CD4-positive, alpha-beta T cell treated with Interleukin-17A for 1 hour (primary cell): ENCODE measurements at places on chromosomes 6 and 20.
A peak's percentile ranks its signal among the peaks of the same experiment; 100 is the strongest.

DNA sequence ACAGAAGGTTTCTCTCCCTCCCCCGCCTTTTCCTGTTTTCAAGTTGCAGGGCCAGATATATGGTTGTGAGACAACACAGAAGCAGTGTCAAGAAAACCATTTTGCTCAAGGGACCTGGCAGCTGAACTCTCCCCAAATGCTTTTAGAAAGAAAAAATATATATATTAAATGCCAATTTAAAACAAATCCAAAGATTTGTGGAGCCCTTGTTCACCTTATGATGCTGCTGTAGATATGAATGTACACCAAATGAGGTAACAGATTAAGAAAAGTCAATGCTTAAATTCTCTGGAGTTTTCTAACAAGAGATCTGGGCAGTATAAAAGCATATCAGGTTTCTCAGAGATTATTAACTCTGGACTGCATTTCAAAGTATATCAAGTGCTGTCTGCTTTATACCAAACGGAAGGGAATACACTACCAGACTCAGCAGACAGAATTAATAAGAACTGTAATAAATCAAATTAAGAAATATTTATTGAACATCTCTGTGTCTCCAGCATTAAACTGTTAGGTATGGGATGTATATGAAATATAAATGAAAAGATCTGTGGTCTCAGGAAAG is 357.5 kb downstream of the HDGFL1 start:
- DNase-seq = no peak

GRCh38 chr6:5518936-5519491 is 257.7 kb downstream of the FARS2 start:
- DNase-seq = peak; percentile 43

- DNase-seq = peak; percentile 85
Observed at GRCh38 chr6:111843347-111844147, 29.7 kb downstream of the FYN start.

GRCh38 chr6:114897536-114897935 is 554.7 kb upstream of the HS3ST5 start:
- no peak for DNase-seq

- DNase-seq = no peak
Observed at GRCh38 chr6:107869871-107870270, 45.8 kb upstream of the SCML4 start.

GRCh38 chr20:4155953-4156352 is 140.6 kb upstream of the RNF24 start:
- DNase-seq = no peak

DNA sequence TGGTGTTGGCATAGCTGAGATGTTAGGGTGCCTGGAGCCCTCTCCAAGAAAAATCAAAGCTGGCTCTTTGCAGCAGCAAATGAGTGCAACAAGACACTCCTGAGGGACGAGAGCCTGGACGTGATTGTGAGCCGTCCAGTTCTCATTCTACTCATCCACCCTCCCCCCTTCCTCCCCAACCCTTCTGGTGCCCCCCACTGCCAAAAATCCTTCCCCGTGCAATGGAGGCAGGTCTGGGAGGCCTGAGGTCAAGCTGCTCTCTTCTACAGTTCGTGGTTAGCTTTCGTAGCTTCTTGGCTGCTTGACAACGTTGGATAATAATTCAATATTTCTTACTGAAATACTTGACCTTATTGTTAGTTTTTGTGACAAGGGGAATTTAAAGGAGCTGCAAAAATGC is 185.3 kb upstream of the SUPT3H start:
- DNase-seq = no peak

DNA sequence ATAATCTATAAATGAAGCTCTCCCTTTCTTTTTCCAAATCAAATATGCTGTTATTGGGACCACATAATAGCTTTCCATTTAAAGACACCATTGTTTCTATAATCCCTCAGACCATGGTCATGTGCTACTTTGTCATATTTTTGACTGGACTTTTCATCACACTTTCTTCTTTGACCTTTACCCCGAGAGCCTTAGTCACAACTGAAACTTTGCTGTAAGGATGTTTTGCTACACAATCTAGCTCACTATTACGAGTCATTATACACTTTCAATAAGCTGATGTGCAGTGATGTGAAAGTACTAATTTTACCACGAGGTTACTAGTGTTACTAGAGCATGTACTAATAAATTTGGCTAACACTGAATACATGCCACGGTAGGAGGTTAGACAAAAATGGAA is 367.2 kb upstream of the RUNX2 start:
- no peak for DNase-seq

DNA sequence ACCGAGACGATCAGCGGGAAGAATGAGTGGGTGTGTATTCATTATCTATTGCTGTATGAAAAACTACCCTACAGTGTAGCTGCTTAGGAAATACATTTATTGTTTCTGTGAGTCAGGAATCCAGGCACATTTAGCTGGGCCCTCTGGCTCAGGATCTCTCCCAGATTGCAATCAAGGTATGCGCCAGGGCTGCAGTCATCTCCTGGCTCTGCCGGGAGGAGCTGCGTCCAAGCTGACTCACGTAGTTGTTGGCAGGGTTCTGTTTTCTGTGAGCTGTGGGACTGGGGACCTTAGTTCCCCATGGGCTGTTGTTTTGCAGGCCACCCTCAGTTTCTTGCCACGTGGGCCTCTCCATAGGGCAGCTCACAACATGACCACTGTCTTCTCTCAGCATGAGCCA is 68.2 kb upstream of the FUCA2 start:
- no peak for DNase-seq

- DNase-seq = no peak
Observed at GRCh38 chr20:53814060-53814459, 220.4 kb upstream of the ZNF217 start.

GRCh38 chr20:41182296-41183212 is 45.2 kb downstream of the PLCG1 start:
- no peak for DNase-seq

DNA sequence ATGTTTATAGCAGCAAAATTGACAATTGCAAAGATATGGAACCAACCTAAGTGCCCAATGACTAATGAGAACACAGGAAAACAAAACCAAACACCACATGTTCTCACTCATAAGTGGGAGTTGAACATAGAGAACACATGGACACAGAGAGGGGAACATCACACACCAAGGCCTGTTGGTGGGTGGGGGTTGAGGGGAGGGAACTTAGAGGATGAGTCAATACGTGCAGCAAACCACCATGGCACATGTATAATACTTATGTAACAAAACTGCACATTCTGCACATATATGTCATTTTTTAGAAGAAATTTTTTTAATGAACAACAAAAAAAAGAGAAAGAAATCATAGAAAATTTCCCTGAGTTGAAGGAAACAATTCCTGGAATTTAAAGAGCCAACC is 3.9 kb downstream of the EPM2A start:
- DNase-seq = no peak

- no peak for DNase-seq
Observed at GRCh38 chr6:62923728-62924127, 287.5 kb upstream of the FKBP1C start.

- DNase-seq = no peak
Observed at GRCh38 chr20:47440857-47441773, 60.6 kb upstream of the NCOA3 start.

DNA sequence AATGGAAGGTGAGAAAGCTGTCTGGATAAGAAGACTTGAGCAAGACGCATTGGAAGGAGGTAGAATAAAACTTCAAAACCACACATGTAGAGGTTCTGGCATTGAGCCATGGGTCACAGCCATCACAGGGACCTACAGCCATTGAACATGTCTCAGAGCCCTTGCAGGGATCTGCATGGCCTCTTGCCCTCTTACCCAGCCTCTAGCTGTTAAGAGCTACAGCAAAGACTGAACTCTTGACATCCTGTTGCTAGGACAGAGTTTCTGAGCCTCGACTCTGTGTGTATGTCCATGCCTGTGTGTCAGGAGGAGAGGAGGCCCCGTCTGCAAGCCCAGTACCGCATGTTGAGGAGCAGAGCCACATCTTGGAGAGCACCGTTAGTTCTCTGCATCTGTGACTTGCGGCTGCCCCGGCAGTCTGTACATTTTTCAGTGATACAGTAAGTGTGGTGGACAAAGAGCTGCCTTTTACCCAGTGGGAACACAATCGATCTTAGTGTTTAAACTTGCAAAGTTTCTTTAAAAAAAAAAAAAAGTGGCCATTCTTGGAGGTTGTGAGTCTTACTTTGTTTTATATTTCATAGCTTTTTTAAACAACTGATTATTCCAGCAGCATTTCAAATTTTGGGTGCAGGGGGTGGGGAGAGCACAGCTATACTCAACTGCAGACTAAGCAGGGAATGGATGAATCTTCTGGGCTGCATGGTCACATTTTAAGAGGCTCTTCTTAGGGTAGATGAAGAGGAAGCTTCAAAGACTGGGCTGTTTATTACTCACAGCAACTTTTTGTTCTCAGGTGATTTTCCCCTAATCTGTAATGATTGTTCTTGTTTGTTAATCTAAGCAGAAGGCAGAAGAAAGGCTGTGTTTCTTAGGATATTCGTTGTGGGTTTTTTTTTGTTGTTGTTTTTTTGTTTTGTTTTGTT is 88.5 kb downstream of the TBC1D7 start:
- no peak for DNase-seq
